ENCODE measurements at places on chromosomes 7 and 10. TPM values are rescaled to one million over a fixed set of nuclear protein-coding genes. Genes with fewer than 3 reads are reported as not detected.

The ARHGAP22 gene
- 9.1 TPM for total RNA-seq

The CYP3A4 gene
- total RNA-seq: not detected

The ORC5 gene
- 21.1 TPM for total RNA-seq

The MGAM2 gene
- not detected for total RNA-seq

The SPAG6 gene
- total RNA-seq: not detected

The CDCA7L gene
- total RNA-seq: 128 TPM

The MOGAT3 gene
- 0.52 TPM for total RNA-seq

The PNLIPRP3 gene
- total RNA-seq: not detected

The WDR86 gene
- 40.6 TPM for total RNA-seq

The LLCFC1 gene
- total RNA-seq: not detected

The LIPK gene
- total RNA-seq: not detected

The CBX3 gene
- total RNA-seq: 170 TPM

The OGDHL gene
- 31.9 TPM for total RNA-seq

DNA sequence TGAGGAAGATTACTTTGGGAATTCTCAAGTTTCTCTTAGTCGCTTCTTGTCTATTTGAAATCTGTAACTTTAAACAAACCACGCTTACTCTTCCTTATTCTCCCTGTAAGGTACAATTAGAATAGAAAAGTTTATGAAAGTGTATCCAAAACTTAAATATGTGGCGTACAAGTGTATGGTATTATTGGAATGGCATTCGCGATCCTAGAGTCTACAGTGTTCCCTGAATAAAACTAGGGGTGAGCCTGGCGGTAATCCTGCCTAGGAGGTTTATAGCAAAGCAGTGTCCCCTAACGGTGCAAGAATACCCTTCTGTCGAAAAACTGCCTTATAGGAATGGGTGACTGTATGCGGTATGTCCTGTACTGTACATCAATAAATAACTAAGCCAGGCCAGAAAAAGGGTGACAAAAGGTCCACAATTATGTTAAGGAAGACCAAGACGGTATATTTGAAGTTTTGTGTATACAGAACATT lies 1.2 kb downstream of the TASOR2 start:
- no peak for DNase-seq

DNA sequence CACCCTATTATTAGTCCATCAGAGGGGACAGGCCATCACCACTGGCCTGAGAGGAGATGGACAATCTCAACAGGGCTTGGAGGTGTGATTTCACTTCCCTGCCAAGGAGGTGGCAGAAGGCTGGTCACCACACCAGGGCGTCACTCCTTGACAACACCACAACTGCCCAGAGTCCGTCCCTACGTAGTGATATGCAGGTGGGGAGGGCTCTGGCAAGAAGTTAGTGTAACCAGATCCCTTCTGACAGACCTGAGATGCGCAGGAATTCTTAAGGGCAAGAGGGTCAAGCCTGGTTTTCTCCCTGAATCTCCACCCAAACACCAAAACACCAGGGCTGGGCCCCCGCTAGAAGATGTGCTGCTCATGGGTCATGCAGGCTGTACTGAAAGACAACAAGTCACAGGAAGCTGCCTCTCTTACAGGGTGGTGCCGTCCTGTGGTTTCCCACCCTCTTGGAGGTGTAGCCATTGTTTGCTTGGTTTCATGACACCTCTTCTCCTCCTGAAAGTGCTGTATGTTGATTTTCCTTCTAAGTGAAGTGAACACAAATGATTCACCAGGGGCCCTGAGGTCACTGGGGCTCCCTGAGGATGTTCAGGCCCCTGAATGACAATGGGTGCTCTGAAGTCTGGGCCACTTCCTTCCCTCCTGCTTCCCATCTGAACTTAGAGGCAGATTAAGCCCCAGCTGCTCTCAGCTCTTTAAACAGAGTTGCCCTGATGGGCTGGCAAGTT lies 27.1 kb downstream of the ATXN7L1 start:
- DNase-seq: peak; percentile 76

DNA sequence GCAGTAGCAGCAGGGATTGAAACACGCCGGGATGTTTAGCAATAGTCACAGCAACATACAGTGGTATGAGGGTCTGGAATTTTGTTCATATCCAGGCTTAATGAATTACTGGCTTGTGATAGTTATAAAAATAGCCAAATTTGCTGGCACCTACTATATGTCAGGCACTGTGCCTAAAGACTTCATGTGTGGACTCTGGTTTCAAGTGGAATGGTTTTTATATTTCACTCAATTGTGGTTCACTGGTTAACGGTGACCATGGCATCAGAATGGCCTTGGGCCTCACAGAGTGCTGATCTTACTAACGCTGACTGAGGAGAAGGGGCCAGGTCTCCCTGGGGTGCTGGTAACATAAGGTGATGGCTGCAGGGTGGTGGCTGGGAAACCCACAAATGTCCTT lies 55.7 kb downstream of the CELF2 start:
- DNase-seq: no peak

DNA sequence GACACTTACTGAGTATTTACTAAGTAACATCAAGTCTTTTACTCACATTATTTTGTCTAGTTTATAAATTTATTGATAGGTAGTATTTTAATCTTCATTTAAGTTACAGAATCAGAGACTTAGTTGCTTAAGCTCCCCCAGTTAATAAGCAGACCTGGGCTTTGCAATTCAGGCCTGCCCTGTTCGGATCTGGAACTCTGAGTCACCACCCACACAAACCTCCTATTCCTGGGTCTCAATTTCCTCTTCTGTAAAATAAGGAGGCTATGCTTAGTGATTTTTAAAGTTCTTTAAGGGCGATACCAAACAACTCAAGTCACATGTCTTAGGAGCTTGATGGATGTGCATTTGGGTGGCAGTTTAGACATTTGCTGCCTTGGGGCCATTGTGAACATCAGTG lies 3.5 kb upstream of the MGAM start:
- no peak for DNase-seq

- DNase-seq: no peak
Measured at GRCh38 chr7:74193054-74193453, 16.8 kb upstream of the LAT2 start.

GRCh38 chr7:21962677-21963076 lies 17.0 kb upstream of the CDCA7L start:
- no peak for DNase-seq

GRCh38 chr7:135355377-135356048 lies 121.9 kb downstream of the STRA8 start:
- DNase-seq: no peak

DNA sequence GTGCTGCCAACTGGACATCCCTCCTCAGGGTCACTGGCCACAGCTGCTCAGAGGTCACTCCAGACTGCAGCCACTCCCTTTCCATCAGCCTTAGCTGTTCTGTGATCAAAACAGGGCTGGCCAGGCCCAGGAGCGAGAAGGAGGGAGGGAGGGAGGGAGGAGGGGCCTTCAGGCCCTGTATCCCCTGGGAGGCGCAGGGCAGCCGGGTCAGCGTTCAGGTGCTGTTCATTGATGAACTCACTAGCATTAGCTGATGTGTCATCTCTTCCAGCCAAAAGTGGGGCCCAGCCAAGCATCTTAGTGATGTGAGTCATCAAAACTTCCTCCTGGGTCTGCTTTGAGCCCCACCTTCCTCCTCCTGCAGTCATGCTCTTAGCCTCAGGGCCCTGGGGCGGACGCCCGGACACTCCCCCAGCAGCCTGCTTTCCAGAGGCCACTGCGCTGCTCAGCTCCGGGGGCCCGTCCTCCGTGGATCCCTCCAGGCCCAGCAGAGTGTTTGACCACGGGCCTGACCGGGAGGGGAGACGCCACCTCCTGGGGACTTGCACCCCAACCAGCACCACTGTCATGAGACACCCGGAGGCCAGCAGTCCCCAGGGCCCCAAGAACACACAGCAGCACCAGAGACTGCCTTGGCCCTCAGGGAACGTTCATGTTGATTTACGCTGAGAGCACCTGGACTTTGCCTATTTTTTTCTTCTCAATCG lies 149.2 kb downstream of the PRKAG2 start:
- DNase-seq: peak; percentile 76

GRCh38 chr10:5987747-5988146 lies 10.4 kb upstream of the IL15RA start:
- no peak for DNase-seq

- DNase-seq: no peak
Measured at GRCh38 chr7:153408360-153409335, 643.5 kb upstream of the DPP6 start.

GRCh38 chr10:70528741-70529362 lies 50.3 kb downstream of the PALD1 start:
- DNase-seq: peak; percentile 88

DNA sequence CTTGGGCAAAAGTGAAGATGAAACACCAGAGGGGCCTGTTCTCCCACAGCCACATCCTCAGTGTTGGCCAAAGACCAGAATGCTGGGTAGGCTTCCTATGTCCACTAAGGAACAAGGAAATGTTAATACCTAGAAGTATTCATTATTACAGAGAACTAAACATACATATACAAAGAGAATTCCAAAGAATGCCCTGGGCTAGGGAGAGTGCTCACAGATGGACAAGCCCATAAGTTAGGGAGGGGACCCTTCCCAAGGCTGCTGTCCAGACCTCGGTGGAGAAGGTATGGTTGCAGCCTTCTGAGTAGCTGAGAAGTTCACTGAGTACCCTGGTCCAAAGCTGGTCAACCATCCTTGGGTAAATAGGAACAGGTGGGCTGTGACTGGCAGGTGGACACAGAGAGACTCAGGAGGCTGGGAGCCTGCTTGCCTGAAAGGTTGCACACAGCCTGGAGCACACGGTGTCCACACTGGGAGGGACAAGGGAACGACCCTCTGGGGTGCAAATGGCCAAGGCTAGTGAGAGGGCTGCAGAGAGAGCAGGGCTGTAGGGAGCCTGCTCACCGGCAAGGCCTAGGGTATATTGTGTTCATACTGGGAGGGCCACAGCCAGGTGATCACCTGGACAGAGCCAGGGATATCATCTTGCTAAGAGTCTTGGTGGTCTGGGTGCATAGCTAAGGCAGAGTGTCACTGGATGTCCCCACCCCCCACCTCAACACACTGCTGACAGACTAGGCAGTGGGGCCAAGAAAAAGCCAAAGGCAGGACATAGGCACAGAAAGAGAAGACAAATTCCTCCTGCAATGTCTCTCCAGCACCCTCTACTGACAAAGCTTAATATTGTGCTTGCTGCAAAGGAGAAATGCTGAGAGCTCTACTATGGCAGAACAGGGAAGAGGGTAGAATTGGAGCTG lies 40.3 kb downstream of the CPVL start:
- peak; percentile 13 for DNase-seq

- peak; percentile 22 for DNase-seq
Measured at GRCh38 chr7:79502151-79502550, 48.7 kb upstream of the MAGI2 start.

- no peak for DNase-seq
Measured at GRCh38 chr7:50960621-50961310, 178.1 kb upstream of the GRB10 start.

GRCh38 chr10:63760708-63761047 lies 239.5 kb downstream of the REEP3 start:
- DNase-seq: no peak

GRCh38 chr10:110556969-110557601 lies 10.4 kb upstream of the SMC3 start:
- DNase-seq: peak; percentile 47

DNA sequence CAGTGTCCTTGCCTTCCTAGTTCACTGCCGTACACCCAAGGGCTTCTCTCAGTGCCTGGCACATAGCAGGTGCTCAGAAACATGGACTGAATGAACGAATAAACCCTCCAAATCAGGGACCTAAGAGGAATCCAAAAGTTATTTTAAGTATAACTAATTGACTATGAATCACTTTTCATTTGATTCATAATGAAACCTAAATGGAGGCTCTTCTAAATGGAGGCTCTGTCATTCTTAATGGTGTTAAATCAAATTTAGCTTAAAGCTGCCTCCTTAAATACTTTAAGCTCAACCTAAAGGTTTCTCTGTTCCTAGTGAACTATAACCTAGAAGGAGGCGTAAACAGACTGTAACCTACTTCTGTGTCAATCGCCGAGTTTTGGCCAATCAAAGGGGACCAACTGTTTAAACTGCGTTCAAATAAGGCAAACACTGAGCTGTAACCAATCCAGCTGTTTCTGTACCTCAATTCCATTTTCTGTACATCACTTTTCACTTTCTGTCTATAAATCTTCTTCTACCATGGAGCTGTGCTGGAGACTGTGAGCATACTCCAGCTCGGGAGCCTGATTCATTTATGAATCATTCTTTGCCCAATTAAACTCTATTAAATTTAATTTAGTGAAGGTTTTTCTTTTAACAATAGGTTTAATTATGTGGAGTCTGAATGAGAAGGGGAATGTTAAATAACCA lies 11.0 kb downstream of the PYROXD2 start:
- no peak for DNase-seq

GRCh38 chr10:87544721-87545120 lies 40.0 kb downstream of the MINPP1 start:
- no peak for DNase-seq

- no peak for DNase-seq
Measured at GRCh38 chr7:79512261-79512660, 58.8 kb upstream of the MAGI2 start.

DNA sequence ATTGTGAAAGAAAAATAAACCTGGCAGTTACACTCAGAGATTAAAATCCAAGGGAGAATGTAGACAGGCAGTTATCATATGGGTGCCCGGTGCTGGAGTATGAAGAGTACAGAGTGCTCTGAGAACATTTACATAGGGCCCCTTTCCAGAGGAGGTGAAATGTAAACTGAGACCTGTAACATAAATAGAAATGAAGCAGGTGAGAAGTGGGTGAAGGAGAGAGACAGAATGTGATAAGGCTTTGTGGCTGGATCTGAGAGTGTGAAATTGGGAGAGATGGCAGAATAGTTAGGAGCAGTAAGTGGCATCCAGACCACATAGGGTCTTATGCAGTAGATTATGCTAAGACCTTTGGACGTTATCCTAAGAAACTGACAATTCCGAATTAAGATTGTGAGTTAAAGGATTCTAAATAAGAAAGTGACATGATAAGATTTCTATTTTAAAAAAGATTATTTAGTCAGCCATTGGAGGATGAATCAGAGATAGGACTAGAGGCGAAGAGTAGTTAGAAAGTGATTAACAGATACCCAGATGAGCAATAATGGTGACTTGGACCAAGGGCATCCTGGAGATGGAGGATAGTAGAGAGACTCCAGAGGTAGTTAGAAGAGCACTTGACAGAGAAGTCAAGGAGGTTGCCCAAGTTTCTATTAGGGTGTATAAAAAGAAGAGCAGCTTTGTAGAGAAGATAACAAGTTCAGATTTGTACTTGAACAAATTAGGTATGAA lies 36.7 kb downstream of the DNAH11 start:
- DNase-seq: no peak

- no peak for DNase-seq
Measured at GRCh38 chr10:70694418-70695141, 22.3 kb downstream of the ADAMTS14 start.

GRCh38 chr10:68330852-68331454 lies 911 bp upstream of the HNRNPH3 start:
- DNase-seq: no peak

DNA sequence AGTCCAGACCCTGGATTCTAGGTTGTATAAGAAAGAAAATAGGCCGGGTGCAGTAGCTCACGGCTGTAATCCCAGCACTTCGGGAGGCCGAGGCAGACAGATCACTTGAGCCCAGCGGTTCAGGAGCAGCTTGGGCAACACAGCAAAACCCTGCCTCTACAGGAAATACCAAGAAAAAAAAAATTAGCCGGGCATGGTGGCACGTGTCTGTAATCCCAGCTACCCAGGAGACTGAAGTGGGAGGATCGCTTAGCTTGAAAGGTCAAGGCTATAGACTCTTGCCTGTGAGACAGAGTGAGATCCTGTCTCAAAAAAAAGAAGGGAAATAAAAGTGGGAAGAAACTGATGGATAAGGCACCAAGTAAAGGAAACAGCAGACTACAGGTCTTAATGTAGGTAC lies 287.9 kb upstream of the KLF14 start:
- no peak for DNase-seq
